Effector CD4-positive, alpha-beta T cell (primary cell): ENCODE measurements at places on chromosomes 3 and 15.

GRCh38 chr3:141790171-141790570, 27.0 kb downstream of the GRK7 start:
- DNase-seq, result no peak

DNA sequence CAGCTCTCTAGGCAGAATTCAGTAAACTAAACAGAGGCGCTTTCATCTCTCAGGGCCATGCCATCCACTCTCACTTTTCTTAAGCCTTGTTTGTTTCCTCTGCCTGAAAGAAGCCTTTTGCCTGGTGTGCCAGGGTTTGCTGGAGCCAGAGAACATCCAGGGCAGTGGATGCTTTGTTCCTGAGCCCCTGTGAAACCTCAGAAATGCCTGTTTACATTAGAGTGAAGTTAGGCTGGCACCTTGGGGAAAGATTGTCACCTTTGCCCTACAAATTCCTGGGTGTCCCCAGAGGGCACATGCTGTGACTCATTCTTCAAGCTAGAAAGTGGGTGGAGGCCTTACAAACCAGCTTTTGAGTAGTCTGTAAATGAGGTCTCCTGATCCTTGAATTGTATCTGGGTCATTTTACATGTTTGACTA, 10.7 kb upstream of the TRAK1 start:
- no peak for DNase-seq

DNA sequence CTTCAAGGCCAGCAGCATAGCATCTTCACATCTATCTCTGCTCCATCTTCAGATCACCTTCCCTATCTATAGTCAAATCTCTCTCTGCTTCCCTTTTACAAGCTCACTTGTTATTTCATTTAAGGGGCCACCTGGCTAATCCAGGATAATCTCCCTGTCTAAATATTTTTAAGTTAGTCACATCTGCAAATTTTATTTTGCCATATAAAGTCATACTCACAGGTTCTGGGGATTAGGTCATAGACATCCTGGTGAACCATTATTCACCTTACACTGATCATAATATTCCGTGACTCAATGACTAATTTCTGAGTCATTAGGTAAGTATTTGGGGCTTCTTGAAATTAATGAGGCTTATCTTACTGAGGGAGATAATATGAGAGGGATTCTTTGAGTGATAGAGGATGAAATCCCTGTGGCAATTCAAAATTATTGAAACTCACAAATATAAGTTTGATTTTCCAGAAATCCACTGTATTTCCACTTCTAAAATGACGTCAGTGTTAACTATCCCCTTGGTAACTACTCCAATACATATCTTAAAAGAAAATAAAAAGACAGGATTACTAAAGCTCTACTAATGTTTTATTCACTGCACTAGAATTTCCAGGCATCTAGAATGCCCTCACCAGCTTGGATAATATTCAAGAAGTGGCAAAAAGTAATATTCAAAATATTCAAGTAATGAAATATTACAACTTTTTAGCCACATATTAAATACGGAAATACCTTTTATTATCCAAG, 93.7 kb upstream of the RBMS3 start:
- no peak for DNase-seq

DNA sequence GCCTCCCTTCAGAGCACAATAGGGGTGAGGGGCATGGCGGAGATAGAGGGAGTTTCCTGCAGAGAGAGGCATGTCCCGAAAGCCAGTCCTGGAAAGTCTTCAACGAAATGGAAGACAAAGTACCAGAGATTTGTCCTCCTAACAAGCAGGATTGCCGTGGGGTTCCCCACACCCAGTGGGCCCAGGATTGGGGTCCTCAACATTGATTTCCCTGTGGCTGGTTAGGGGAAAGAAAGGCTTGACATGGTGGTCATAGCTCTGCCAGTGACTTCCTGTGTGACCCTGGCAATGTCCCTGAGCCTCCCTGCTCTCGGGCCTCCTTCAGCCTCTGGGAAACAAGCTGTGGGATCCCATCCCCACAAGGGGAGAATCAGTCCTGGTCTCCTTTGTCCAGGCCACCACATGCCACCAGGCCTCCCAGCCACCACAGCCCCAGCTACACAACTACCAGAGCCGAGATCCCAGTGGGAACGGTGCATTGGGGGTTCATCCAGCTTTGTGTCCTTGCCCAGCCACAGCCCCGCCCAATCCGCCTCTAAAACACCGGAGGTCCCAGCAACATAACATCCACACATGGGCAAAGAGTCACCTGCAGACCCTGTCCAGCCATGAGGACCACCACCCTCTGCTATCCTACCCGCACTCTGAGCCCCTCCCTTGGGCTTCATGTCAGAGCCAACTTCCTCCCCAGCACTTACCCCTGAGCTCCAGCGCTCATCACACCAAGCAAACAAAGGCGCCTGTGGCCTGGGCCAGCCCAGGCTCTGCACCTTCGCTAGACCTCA, 63.0 kb downstream of the ADAMTS17 start:
- no peak for DNase-seq

- DNase-seq, result no peak
These were observed 428.3 kb downstream of the GABRG3 start for GRCh38 chr15:27399241-27399640.

GRCh38 chr3:2513986-2514385, 415.3 kb downstream of the CNTN4 start:
- no peak for DNase-seq

DNA sequence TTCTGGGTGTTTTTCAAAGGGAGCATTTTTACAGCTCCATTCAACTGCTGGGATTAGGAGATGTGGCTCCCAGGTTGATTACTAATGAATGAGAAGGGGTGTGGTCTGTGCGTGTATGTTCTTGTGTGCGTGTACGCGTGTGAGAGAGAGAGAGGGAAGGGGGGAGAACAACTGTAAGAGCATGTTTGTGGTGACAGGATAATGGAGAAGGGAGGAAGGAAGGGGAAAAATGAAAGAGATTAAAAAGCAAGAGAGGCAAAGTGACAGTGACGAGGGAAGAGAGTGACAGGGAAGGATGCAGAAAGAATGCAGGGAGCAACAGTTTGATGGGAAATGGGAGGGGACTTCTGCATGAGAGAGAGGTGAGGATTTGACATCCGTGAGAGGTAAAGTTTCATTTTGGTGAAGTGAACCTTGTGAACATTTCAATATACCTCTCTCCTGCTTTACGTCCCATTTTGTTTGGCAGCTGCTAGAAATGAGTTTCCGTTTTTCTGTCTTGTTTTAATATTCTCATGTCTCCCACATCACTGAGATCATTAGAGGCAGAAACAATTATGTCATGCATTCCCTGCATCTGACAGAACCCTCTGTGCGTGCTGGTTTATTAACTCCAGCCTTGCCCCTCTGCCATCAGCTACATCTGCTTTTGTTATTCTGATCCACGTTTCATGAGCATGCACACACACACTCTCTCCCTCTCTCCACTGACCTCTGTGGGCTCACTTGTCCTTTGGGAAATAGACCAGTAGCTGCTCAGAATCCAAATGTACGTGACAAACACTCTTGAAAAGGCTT, 161.6 kb downstream of the GAP43 start:
- no peak for DNase-seq

- peak; percentile 28 for DNase-seq
These were observed 7.6 kb upstream of the TMEM44 start for GRCh38 chr3:194640829-194641228.

GRCh38 chr3:126525853-126526667, 2.1 kb downstream of the CHST13 start:
- DNase-seq, result no peak

DNA sequence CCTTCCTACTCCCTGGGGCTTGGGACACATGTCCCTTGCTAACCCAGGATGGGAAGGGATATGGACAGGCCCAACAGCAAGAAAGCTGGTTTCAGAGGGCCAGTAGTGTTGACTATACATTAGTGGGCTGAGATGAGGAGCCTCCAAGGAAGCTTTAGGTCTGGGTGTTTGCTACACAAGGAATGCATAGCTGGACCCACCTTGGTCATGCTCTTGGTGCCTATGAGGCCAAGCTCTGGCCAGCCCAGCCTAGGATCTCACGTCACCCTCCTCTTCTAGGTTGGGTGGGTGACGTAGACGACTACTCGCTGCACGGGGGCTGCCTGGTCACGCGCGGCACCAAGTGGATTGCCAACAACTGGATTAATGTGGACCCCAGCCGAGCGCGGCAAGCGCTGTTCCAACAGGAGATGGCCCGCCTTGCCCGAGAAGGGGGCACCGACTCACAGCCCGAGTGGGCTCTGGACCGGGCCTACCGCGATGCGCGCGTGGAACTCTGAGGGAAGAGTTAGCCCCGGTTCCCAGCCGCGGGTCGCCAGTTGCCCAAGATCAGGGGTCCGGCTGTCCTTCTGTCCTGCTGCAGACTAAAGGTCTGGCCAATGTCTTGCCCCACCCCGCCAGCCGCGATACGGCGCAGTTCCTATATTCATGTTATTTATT, 653 bp upstream of the WDR6 start:
- DNase-seq, result no peak

GRCh38 chr3:192494174-192494573, 233.2 kb downstream of the FGF12 start:
- no peak for DNase-seq

DNA sequence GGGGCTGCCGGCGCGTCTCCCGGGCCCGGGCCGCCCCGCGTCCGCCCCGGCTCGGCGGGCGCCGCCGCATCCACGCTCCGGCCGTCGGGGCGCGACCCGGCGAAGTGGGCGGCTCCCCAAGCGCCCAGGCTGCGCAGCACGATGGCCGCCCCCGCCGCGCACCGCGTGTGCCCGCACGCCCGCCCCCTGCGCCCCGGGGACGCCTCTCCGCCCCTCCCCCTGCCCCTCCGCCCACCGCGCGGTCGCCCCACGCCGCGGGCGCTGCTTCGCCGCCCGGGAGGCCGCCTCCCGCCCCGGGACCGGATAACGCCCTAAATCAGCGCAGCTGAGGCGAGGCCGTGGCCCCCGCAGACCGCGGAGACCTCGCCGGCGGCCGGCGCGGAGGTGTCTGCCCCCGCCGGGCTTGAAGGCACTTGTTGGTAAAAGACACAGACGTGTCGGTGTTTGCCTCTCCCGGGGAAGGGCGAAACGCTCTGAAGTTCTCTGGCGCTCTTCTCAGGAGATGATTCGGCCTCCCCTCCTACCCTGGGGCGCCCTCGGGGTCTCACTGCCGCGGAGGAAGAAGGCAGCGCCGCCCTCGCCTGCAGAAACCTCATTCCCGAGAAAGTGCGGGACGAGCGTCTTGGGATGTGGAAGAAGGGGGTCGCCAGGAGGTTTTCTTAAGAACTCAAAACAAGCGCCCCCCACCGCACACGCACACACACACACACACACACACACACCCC, at the start of gene BNC1:
Gene BNC1 (minus strand): TSS at position 106 of the 725 bp plus-strand sequence. CDS start 36 bp downstream, at position 70.
- DNase-seq, result no peak

DNA sequence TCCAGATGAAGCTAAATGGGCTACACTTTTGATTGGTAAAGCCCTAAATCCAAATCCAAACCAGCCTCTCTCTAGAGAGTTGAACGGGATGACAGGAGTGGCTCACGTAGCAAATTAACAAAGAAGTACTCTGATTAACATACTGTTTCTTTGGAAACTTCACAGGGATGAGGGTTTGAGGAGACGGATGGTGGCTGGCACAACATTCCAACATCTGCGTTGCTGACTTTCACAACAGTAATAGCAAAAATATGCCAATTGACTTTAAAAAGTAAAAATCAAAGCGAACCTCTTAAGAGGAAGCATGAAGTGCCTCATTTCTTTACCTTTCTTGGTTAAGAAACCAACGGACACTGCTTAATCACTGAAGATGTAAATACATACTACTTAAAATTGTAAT, 181.4 kb downstream of the TBL1XR1 start:
- no peak for DNase-seq

DNA sequence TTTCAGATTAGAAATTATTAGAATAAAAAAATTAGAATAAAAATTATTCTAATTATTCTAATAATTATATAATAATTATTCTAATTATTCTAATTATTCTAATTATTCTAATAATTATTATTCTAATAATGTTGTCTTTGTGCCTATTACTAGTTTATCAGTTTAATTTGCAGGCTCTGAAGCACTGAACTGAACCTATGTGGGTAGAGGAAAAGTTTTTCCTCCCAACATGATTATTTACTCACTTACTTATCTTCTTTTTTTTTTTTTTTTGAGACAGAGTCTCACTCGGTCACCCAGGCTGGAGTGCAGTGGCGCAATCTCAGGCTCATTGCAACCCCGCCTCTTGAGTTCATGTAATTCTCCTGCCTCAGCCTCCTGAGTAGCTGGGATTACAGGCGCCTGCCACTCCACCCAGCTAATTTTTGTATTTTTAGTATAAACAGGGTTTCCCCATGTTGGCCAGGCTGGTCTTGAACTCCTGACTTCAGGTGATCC, 39.7 kb upstream of the C15orf39 start:
- DNase-seq, result no peak

- peak; percentile 26 for DNase-seq
These were observed 82.0 kb upstream of the LRIG1 start for GRCh38 chr3:66582721-66583423.

DNA sequence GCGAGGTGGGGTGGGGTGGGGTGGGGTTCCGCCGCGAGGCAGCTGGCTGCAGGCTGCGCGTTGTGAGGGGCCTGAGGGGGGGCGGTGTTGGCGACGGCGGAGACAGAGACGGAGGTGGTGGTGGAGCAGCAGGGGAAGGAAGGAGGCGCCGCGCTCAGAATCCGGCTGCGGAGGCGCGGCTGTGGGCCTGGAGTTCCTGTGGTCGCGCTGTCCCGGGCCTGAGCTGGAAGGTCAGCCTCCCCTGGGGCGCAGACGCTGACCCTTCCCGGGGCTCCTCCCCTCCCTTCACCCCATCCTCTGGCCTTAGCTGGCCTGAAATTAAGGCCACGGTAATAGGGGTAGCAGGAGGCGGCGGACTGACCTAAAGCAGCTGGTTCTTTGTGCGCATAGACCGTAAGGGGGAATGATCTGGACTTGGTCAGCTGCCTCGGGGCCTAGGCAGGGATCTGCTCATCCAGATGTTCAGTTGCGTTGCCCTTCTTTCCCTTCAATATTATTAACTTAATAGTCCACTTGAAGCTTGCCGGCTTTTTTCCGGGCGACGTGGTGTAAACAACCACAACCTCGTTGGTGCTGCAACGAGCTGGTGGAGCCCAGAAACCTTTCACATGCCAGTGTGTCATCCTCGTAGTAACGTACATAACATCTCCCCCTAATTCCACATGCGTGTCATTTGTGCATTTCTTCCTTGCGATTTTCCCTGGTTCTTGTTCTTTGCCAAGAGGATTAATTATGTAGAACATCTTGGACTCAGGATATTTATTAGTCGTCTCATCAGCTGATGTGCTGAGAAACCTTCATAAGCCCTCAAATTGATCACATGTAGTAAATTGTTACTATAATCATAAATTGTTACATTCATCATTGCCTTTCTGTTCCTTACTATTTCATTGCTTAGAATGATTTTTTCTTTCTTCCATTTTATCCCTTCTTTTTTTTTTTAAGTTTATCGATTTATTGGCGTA, 626 bp downstream of the SEC62 start:
- peak; percentile 28 for DNase-seq

GRCh38 chr3:21847005-21847404, 96.0 kb upstream of the ZNF385D start:
- DNase-seq, result no peak

- DNase-seq, result no peak
These were observed 371.6 kb downstream of the MCTP2 start for GRCh38 chr15:94602754-94603470.

GRCh38 chr15:69156736-69157381, 3.6 kb upstream of the GLCE start:
- DNase-seq, result no peak
